NCI-H2171 treated with DMSO at 0.1 percent for 48 hours (cell line): ENCODE measurements at places on chromosomes 12 and 14.

DNA sequence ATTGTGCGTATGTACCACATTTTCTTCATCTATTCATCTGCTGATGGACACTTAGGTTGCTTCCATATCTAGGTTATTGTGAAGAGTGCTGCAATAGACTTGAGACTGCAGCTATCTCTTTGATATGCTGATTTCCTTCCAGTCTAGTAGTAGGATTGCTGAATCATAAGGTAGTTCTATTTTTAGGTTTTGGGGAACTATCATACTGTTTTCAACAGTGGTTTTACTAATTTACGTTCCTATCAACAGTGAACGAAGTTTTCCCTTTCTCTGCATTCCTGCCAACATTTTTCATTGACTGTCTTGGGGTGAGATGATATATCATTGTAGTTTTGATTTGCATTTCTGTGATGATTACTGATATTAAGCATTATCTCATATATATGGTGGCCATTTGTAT is 482.2 kb downstream of the SLC16A7 start:
- DNase-seq, result no peak

GRCh38 chr14:52840877-52841276 is 49.5 kb upstream of the GNPNAT1 start:
- DNase-seq, result no peak

- peak; percentile 93 for DNase-seq
Measured at GRCh38 chr12:81206429-81206828, 128.6 kb downstream of the ACSS3 start.

DNA sequence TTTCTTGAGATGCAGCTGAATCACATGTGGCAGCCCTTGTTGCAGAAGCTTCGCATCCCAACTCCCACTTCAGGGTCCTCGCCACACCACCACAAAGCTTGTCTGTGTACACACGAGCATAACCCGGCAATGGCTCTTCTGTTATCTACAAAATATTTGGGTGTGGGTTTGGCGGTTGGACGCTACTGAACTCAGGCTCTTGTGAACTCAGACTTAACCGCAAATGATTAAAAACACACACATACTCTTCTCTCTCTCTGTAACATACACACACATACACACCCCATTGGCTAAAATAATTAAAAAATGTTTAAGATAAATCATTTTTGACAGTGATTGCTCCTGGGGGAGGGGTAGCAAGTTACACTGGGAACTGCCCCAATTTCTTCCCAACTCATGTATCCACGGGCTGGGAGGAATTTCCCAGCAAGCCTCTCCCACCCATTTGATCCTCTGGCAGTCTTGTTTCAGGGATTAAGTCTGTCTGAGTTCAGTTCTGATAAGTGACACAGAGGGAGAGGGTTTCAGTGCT is 63.7 kb upstream of the MANSC4 start:
- no peak for DNase-seq

- no peak for DNase-seq
Measured at GRCh38 chr12:116153983-116154382, 123.5 kb downstream of the MED13L start.
